ENCODE measurements at places on chromosomes 1 and 21. TPM values are rescaled to one million over a fixed set of nuclear protein-coding genes. Genes with fewer than 3 reads are reported as not detected.

Gene MROH7
- total RNA-seq, result not detected

Gene PRAMEF10
- not detected for total RNA-seq

Gene AHCTF1
- 25.9 TPM for total RNA-seq

Gene LCE6A
- not detected for total RNA-seq

Gene OR6K3
- total RNA-seq, result not detected

Gene SH3BGRL3
- total RNA-seq, result 143 TPM

Gene RBM11
- total RNA-seq, result not detected

Gene RAB3B
- 5.4 TPM for total RNA-seq

Gene KRTAP21-2
- total RNA-seq, result not detected

Gene PODN
- not detected for total RNA-seq

Gene RIIAD1
- not detected for total RNA-seq

Gene IVL
- 0.09 TPM for total RNA-seq

Gene LCE3D
- 4.0 TPM for total RNA-seq

Gene LRRC53
- total RNA-seq, result not detected

Gene RAD54L
- 10.4 TPM for total RNA-seq

Gene TMEM269
- total RNA-seq, result 0.06 TPM

Gene PIAS3
- 47.3 TPM for total RNA-seq

Gene A3GALT2
- total RNA-seq, result not detected

Gene CD5L
- total RNA-seq, result not detected

Gene CRP
- total RNA-seq, result not detected

Gene DMRTA2
- total RNA-seq, result 0.06 TPM

Gene HJV
- total RNA-seq, result not detected

Gene KCNQ4
- total RNA-seq, result 0.30 TPM

Gene IRF2BP2
- total RNA-seq, result 68.4 TPM

Gene FCGR3A
- total RNA-seq, result not detected

Gene NUP210L
- total RNA-seq, result 0.06 TPM

Gene TRIM67
- 0.11 TPM for total RNA-seq

Gene ST6GALNAC3
- 0.64 TPM for total RNA-seq

Gene HAO2
- total RNA-seq, result not detected

Gene SLC2A5
- 0.62 TPM for total RNA-seq

Gene FMO3
- total RNA-seq, result not detected

Gene SERPINC1
- total RNA-seq, result 0.16 TPM

Gene DISC1
- total RNA-seq, result 0.29 TPM

Gene SPRR3
- not detected for total RNA-seq

Gene CACNA1S
- total RNA-seq, result not detected

Gene SLC26A9
- 0.10 TPM for total RNA-seq

Gene SLC1A7
- total RNA-seq, result 0.04 TPM

Gene SPRR5
- not detected for total RNA-seq

Gene TRNAU1AP
- total RNA-seq, result 22.6 TPM

Gene LCE1C
- not detected for total RNA-seq

Gene CELA3B
- total RNA-seq, result not detected

Gene KRTAP27-1
- not detected for total RNA-seq

Gene AMY1B
- not detected for total RNA-seq

All from A549 treated with dexamethasone at 1 μM for 4 hours (cell line).